Brain pericyte (primary cell): ENCODE measurements at places on chromosomes 4 and X.

DNA sequence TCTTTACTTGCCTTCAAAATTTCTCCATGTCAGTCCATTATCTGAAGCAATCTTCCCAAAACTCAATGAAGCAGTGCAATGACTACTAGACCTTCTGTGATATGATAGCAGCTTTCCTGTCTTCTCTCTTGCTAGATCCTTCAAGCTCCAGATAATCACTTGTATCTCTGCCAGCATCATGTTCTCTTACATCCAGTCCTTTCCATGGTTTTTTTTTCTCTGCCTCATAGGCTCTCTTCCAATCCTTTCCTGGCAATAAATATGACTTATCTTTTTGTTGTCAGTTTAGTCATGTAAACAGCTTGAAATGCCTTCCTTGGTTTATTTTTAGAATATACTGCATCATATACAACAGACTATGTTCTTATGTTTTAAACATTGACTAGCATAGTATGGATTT lies 193.5 kb downstream of the CFAP299 start:
- DNase-seq, result no peak

- no peak for DNase-seq
Observed at GRCh38 chr4:150411520-150411919, 170.4 kb upstream of the MAB21L2 start.

DNA sequence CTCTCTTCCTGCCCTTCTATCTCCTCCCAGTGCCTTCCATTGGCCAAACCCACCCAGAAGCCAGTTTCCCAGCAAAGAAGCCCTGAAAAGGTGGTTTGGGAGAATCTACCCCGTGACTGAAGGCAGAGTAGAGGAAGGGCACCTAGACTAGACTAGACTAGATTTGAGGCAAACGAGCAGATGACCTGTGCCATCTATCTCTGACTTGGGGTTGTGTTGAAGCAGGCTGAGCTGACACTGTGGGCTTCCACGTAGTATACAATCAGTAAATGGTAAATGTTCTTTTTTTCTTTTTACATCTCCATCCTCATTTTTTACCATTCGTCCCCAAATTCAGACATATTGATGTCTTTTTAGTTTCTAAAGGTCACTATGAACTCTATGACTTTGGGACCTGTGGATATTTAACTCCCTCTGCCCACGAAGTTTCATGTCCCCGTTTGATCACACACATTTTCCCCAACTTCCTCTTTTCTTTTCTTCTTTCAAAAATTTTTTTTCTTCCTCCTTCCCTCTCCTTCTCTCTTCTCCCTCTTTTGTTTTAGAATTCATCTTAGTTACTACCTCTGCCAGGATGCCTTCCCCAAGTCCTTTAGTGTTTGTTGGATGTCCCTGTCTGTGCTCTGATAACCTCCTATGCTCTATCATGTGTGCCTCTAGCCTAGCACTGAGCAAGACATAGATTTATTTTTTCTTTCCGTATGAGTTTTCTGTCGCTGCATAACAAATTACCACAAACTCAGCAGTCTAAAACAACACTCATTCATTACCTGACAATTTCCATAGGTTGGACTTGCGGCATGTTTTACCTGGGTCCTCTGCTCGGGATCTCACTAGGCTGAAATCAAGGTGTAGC lies 6.2 kb upstream of the AFF1 start:
- DNase-seq, result no peak

- DNase-seq, result no peak
Observed at GRCh38 chr4:159188646-159189045, 85.8 kb downstream of the RAPGEF2 start.

DNA sequence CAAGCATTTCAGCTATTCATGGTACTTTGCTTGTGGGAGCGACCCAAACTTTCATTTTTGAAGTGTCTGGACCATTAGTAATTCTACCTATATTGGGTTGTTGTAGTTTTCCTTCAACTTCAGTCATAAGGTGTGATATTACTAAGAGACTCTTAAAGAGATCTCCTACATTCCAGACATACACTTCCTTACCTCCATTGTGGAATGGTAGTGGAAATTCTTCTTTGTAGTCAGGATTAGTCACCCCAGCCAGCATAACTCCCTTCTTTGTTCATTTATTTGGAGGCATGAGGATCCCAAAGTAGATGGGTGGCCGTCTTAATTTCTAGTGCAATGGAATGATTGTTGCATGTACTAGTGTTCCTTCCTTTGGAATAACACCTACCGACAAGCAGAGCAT lies 991.4 kb downstream of the ARAP2 start:
- no peak for DNase-seq

- DNase-seq, result no peak
Observed at GRCh38 chr4:145380123-145380522, 101.5 kb upstream of the SMAD1 start.

- no peak for DNase-seq
Observed at GRCh38 chr4:78379040-78379439, 172.5 kb upstream of the ANXA3 start.

GRCh38 chrX:129525896-129526295 lies 2.6 kb upstream of the SMARCA1 start:
- DNase-seq, result no peak

- peak; percentile 24 for DNase-seq
Observed at GRCh38 chr4:148376151-148376550, 66.1 kb downstream of the NR3C2 start.

DNA sequence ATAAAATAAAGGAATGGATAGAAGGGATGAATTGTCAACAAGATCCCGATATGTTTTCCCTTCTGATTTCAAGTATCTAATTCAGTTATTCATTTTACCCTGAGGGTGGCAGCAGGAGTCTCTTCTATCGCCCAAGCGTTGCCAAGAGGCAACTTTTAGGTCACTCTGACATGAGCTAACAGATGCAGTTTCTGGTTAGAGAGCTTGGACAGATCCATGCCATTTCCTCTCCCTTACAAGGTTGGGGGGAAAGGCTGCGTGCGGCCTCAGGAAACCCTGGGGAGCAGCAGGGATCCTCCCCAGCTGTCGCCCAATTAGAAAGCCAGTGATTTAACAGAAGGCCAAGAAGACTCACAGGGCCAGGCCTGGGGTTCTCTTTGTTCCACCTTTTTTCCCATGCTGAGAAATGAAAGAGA lies 35.3 kb upstream of the WAS start:
- peak; percentile 6 for DNase-seq

DNA sequence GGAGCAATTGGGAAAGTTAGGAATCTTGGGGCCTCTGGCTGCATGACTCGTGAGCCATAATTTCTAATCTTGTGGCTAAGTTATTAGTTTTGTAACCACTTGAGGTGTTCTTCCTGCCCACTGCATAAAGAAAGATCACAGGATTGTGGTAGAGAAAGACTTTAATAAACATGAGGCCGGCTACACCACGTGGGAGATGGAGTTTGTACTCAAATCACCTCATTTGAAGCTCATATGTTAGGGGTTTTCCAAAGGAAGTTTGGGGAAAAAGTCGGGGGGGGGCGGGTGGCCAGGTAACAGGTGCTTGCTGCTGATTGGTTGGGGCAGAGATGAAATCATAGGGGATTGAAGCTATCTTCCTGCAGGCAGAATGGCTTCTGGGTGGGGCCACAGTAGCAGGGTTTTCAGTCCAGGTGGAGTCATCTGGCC lies 287.8 kb downstream of the ZNF674 start:
- no peak for DNase-seq

DNA sequence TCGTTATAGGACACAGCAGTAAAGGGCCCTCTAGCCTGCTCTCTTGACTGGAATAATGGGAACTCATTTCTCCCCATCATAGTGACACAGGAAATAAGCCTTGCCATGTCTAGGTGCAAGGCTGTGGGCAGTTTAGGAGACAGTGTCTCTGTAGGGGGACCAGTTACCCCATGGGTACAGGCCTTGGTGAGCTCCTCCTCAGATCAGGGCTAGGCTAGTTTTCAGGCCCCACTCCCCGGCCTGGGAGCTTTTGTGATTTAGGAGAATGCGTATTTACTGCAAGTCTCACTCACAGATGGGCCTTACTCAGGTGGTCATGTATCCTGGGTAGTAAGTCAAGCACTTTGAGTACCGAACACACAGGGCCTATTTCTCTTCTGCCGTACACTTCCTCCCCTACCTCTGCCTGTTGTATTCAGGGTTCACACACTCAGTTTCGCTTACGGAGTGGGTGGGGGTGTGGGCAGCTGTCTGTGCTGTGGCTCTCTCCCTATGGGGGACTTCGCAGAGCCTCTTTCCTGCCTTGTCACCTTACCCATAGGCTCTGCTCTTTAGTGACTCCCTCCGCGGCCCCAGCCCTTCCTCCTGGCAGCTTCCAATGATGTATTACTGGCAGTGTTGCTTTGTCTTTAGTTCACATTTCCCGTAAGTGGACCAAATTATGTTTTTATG lies 34.2 kb downstream of the FAM193A start:
- DNase-seq, result no peak

DNA sequence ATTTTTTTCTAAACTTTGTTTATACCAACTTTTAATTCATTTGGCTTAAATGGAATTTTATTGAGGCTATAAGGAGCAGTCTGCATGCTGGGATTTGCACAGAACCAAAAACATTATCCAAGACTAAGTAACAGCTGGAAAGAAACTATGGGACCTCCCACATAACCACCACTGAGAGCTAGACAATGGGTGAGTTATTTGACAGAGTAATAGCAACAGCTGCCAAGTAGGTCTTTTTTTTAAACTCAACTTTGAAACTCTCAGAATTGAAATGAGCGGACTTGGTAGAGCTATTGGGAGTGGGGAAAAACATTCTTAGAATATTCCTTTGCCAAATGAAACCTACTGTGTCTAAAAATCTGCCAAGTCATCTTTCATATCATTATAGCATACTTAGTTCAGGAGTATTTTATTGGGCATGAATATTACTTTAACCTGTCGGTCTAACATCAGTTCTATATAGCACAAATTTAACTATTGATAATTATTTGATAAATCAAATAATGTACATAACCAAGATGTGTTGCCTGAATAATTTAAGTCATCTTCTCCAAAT lies 1428.0 kb downstream of the PCDH7 start:
- DNase-seq, result no peak

DNA sequence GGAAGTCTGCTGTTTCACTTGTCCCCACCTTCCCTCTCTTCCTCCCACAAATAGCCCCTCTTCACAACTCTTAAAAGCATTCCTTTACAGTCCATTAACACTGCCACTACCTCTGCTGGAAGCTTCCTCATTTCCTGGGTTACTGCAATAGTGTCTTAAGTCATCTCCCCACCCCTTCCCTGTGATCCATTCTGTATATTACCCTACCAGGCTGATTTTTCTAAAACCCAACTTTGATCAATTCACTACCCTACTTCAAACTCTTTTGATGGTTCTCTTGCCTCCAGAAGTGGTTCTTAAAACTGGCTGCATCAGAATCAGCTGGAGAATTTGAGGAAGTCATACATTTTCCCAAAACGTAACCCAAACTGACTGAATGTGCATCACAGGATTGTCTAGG lies 8.8 kb upstream of the XIAP start:
- no peak for DNase-seq

DNA sequence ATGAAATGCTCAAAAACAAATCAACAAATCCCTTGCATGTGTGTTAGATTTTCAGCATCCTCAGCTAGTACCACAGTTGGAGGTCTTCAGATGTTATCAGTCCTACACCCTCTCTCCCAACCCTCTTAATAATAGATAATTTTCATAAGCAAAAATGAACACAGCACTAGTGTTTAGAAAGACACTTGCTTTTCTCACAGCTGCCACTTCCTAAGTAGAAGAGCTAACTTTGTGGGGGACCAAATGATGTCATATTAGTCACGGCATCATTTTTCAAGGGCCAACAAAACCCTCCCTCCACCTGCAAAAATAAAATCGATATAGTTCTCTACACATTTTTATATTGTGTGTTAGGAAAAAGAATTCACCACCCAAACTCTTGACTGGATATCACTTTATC lies 163.5 kb upstream of the GYPA start:
- no peak for DNase-seq

- no peak for DNase-seq
Observed at GRCh38 chrX:131308980-131309379, 19.9 kb upstream of the IGSF1 start.

DNA sequence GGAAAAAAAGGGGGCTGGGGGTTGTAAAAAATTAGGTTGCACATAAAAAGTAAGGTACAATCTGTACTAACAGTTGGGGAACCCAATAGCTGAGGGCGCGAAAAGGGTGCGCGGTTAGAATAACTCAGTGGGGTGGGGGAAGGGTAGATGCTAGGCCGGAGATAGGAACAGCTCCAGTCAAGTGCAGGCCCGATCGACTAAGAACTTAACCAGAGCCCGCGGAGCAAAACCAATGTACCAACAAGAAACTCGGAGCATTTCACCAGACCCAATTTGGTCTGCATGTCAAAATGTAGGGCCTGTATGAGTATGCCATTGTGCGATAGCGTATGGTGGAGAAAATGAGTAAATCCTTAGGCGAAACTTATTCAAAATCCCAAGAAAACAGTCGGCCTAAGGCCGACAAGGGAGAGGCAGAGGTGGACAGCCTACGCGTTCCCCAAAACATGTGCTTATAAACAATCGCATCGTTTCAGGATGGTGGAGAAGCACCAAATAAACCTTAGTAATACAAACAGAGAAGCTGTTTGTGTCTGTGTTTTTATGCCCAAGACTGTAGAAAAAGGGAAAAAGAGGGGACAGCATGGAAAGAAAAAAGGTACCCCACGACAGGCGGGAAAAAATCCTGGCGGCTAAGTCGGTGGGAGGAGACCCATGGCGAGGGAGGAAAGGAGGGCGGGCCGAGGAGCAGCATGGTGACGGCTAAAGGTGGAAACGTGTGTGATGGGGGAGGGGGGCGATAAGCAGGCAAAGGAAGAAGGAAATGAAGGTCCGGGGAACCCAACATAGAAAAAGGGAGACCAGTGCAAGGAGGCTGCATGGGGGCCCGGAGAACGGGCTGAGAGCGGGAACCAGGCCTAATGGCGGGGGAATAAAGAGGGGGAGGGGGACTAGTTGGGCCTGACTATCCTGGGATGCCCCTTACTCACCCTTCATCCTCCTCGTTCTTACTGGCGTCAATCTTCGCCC lies 990 bp downstream of the HNRNPD start:
- no peak for DNase-seq

GRCh38 chr4:88002786-88003185 lies 4.6 kb upstream of the PKD2 start:
- no peak for DNase-seq

DNA sequence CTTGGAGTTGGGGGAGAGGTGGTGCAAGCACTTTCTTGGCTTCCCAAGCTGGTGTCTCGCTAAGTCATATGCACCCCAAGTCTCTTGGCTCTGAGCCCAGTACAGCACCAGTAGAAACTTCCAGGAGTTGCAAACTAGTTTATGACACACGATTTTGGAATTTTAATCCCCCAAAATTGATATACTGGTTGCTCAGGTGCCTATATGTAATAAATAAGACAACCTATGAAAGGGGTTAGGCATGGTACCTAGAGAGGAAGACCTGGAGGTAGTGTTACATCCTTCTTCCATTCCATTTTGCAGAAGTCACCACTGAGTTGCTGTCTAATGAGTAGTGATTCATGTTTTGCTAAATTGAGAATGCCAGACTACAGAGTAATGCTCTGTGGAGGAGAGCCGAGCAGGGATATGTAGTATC lies 4.3 kb upstream of the SLC4A4 start:
- no peak for DNase-seq

- no peak for DNase-seq
Observed at GRCh38 chr4:158622251-158622650, 49.4 kb downstream of the C4orf46 start.

GRCh38 chr4:170106900-170107299 lies 17.1 kb upstream of the AADAT start:
- no peak for DNase-seq
